ENCODE measurements at places on chromosomes 12 and 14.
A peak's percentile ranks its signal among the peaks of the same experiment; 100 is the strongest.

DNA sequence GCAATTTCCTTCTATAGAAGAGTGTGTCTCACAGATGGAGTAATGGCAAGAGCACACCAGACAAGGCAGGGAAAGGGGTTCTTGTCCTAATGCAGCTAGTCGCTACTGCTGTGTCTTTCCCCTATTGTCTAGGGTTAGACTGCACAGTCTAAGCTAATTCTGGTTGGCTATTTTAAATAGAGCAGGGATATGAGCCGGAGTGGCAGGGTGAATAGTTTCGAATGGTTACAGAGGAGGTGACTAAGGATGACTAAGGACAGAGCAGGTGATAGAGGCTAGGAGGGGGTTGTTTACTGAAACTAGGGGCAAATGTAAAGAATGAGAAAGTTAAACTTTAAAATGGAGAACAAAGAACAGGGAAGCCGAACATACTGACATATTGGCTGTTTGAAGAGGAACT lies 25.6 kb upstream of the CPNE8 start:
- no peak for DNase-seq

GRCh38 chr12:10722502-10722904 lies 620 bp downstream of the YBX3 start:
- DNase-seq: peak; percentile 7

GRCh38 chr14:54591461-54591860 lies 24.5 kb downstream of the SAMD4A start:
- DNase-seq: no peak

DNA sequence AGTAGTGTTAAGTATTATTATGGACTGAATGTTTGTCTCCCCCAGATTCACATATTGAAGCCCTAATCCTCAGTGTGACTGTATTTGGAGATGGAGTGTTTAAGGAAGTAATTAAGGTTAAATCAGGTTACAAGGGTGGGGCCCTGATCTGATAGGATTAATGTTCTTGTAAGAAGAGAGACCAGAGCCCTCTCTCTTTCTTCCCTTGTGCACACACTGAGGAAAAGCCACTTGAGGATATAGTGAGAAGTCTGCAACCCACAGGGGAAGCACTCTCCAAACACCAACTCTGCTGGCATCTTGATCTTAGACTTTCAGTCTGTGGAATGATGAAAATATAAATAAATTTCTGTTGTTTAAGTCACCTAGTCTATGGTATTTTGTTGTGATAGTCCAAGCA lies 2.2 kb upstream of the KLRG1 start:
- no peak for DNase-seq

Data from stimulated activated CD8-positive, alpha-beta memory T cell treated with anti-CD3 and anti-CD28 coated beads, Interleukin-7, amount 100 ng/mL, for 1 hour (primary cell).